ENCODE measurements at places on chromosomes 5 and 9.

DNA sequence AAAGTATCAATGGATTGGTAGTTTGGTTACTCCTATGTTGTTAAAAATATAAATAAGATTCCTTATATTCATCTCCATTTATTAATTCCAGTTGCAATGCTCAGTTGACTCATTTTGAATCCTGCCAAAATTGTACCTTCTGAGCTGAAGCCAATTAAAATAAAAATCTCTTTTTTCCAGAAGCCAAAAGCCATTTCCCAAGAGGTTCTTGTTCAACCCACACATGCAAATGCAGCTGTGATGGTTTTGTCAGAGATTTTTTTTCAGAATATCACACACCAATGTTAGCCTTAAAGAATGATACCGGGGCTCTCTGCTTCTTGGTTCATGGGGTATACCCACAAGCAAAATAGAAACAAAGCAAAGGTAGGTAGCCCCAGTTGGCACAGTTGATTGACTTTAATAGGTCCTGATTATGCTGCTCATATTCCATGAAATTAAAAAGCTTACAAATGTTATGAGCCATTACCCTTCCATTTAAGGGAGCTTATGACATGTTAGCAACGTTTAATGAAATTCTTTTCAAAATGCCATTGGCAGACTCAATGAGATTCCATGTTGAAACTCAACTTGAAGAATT lies 208.0 kb downstream of the SGCD start:
- peak; percentile 80 for DNase-seq

DNA sequence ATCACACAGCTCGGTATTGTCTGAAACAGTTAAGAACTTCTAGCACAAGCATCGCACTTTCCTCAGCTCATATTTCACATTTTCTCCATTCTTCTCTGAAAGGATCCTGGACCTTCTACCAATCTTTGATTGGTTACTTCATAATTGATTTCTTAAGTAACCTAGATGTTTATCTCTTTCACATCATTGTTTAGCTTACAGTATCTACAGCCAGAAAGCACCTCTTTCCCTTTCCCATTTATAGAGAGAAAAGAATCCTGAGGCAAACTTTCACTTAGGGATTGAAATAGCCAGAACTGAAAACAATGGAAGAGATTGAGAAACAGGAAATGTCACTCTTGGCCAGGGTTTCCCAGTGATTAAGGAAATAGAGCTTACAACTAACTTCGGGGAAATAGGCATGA lies 2.5 kb downstream of the IL33 start:
- no peak for DNase-seq

DNA sequence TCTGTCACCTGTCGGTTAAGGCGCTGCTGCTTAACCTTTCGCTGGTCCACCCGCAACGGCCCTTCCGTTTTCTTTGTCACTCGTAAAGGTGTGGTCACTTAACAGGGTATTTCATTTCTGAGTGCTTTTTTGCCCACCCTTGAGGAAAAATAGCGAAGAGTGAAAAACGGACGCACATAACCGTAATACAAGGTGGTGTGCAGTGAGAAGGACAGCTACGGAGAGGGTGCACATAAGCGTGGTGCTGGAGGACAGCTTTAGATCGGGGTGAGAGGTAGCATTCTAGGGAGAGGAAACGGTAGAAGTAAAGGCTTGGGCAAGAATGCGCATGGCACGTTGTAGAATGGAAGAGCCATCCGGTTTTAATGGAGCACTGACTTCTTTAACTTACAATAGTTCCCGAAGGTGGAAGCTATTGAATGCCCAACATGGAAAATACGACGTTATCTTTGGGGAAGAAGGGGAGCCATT lies 761 bp downstream of the CCT5 start:
- no peak for DNase-seq

DNA sequence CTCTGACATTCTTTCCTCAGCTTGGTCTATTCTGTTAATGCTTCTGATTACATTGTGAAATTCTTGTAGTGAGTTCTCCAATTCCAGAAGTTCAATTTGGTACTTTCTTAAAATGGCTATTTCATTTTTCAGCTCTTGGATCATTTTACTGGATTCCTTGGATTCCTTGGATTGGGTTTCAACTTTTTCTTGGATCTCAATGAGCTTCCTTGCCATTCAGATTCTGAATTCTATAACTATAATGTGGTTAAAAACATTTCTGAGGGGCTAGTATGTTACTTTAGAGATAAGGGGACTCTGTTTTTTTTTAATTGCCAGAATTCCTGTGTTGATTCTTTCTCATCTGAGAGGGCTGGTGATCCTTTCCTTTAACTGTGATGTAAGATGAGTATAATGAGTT lies 136.4 kb downstream of the MCTP1 start:
- DNase-seq = peak; percentile 25

GRCh38 chr9:1495282-1496030 lies 445.3 kb downstream of the DMRT2 start:
- no peak for DNase-seq

GRCh38 chr5:151139646-151140045 lies 17.9 kb downstream of the ANXA6 start:
- no peak for DNase-seq

GRCh38 chr9:98781588-98782383 lies 14.6 kb downstream of the ANKS6 start:
- no peak for DNase-seq

DNA sequence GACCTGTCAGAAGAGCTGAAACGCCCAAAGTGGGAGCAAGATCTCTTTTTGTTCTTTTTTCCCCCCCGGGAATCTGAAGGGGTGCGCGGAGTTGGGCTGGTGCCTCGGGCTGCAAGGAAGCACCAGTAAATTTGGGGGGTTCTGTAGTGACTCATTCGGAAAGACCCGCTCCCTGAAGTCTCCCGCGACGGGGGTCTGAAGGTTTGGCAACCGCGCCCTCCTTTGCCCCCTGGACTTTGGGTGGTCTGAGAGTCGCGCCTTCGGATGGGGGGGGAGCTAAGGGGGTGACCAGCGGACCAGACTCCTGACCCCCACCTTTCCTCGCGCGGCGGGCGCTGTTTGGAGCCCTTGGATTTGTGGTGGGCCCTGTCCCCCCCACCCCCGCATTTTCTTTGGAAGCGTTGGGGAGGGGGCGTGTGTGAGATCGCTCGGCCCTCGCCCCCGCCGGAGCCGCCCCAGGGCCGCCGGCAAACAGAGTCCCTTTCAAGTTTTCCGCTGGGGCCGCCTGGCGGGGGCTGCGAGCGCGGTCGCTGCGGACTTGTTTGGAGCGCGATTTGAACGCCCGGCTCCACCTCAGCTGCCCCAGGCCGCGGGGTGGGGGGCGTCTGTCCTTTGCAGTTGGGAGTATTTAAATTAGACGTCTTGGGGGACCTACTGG lies 2.0 kb downstream of the CXXC5 start:
- DNase-seq = no peak

GRCh38 chr9:120158221-120158620 lies 421.7 kb downstream of the CDK5RAP2 start:
- DNase-seq = no peak

DNA sequence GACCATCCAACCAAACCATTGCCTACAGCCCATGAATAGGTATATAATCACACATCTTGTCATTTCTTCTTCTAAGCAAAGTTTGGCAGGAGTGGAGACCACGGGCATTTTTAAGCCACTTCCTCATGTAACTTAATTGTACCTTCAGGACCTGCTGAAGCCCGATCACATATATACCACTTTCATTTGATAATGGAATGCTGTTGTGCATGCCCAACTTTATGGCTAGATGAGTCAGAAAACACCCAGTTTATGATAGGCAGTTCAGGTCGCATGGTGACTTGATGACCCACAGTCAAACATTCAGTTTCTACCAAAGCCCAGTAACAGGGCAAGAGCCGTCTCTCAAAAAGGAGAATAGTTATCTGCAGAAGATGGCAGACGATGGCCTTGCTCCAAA lies 2295.0 kb upstream of the ACO1 start:
- DNase-seq = no peak

DNA sequence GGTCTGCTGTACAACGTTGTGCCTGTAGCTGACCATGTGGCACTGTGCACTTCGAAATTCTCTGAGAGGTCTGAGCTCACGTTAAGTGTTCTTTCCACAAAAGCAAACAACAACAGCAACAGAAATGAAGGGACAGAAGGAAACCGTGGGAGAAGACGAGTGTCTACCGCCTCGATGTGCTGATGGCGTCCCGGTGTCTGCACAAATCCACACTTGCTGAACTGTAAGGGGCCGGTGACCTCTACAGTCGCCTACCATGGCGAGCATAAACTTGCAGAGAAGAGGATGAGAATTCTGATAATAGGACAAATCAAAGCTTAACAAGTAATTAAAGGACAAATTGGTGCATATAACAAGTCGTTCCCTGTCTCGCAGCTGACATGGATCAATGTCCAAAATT lies 114.0 kb downstream of the ADAMTS2 start:
- no peak for DNase-seq

GRCh38 chr5:35369965-35370790 lies 139.9 kb upstream of the PRLR start:
- no peak for DNase-seq

- DNase-seq = peak; percentile 80
Observed at GRCh38 chr9:77305622-77306400, 128.5 kb downstream of the VPS13A start.

GRCh38 chr9:13568841-13569601 lies 289.5 kb upstream of the MPDZ start:
- no peak for DNase-seq

DNA sequence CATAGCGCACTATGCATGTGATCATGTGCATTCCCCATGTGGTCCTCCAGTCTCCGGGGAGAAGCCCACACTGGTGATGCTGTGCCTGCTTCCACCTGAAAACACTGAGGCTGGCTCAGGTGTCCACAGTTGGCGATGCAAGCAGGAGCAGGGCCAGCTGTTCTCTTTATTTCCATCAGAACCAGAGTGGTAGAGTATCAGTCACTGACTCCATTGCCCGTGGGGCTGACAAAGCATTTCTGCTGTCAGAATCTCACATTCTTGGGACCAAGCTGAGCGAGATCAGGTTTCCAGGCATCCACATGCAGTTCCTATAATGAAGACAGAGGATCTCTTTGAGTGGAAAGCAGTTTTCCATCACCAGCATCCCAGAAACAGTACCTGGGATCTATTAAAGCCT lies 52.5 kb downstream of the GADD45G start:
- DNase-seq = no peak
